Activated T-cell treated with anti-CD3 and anti-CD28 coated beads, Interleukin-2, amount 50 U/mL, for 72 hours (primary cell): ENCODE measurements at places on chromosomes 5 and 9. TPM values are rescaled to one million over a fixed set of nuclear protein-coding genes. Genes with fewer than 3 reads are reported as not detected.

PANK3 gene
- 48.6 TPM for total RNA-seq

PAIP2 gene
- total RNA-seq = 144 TPM

CATSPER3 gene
- total RNA-seq = 1.1 TPM

DNA sequence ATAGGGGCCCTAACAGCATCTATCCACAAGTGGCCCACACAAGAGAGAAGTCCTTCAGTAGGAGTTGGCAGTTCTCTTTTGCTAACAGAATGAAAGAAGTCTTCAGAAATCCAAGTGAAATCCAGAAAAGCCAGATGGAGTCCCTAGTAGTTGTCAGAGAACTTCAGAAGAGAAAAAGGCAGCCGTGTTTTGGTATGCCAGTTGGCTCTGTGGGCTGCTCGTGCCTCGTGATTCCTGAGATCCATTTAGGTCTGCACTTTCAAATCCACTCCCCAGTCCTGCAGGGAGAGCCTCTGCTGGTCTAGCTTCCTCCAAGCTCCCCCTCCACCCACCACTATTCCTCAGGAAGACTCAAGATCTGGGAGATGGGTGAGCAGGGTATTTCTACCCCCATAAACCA, 69.0 kb downstream of the CFAP90 start:
- no peak for DNase-seq
- H3K27me3 ChIP-seq = peaks cover 68% of the 10 kb centered on the region
- no peak overlapping the region for H3K4me3 ChIP-seq
- no peaks in the 10 kb centered on the region for H3K36me3 ChIP-seq
- no peak overlapping the region for H3K27ac ChIP-seq
- peaks cover 11% of the 10 kb centered on the region for H3K4me1 ChIP-seq

GRCh38 chr5:402615-403359, 40.2 kb upstream of the EXOC3 start:
- H3K27ac ChIP-seq = no peak overlapping the region
- peaks cover 60% of the 10 kb centered on the region for H3K4me1 ChIP-seq
- H3K36me3 ChIP-seq = peaks cover 40% of the 10 kb centered on the region
- peak; percentile 54 for DNase-seq
- H3K4me3 ChIP-seq = peak overlapping the region; percentile 70
- H3K27me3 ChIP-seq = peaks cover 24% of the 10 kb centered on the region

GRCh38 chr5:155954701-155955445, 372.1 kb upstream of the SGCD start:
- DNase-seq = no peak
- H3K27ac ChIP-seq = no peak overlapping the region
- H3K4me3 ChIP-seq = no peak overlapping the region
- peaks cover 4% of the 10 kb centered on the region for H3K4me1 ChIP-seq
- H3K36me3 ChIP-seq = no peaks in the 10 kb centered on the region

- H3K4me1 ChIP-seq = no peaks in the 10 kb centered on the region
- no peak for DNase-seq
- no peak overlapping the region for H3K27ac ChIP-seq
- peaks cover 4% of the 10 kb centered on the region for H3K36me3 ChIP-seq
These were observed 140.5 kb downstream of the IRX2 start for GRCh38 chr5:2610986-2611385.

DNA sequence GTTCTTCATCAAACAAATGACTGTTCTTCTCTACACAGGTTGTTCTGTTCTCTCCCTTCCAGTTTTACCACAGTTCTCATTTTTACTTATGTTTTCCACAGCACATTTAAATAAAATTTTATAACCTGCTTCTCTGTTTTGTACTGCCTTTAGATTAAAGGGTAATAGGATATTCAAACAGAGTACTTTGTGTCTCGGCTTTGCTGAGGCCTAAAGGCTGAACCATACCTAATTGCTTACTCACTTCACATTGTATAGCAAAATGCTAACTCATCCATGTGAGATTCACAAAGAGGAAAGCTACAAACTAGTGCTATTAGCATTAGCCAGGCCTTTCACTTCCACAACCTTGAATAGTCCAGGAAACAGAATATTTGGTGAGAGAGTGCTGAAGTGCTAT, 200.3 kb downstream of the TRPM3 start:
- H3K4me1 ChIP-seq = no peaks in the 10 kb centered on the region
- no peak for DNase-seq
- no peak overlapping the region for H3K4me3 ChIP-seq
- no peak overlapping the region for H3K27ac ChIP-seq
- no peaks in the 10 kb centered on the region for H3K36me3 ChIP-seq

DNA sequence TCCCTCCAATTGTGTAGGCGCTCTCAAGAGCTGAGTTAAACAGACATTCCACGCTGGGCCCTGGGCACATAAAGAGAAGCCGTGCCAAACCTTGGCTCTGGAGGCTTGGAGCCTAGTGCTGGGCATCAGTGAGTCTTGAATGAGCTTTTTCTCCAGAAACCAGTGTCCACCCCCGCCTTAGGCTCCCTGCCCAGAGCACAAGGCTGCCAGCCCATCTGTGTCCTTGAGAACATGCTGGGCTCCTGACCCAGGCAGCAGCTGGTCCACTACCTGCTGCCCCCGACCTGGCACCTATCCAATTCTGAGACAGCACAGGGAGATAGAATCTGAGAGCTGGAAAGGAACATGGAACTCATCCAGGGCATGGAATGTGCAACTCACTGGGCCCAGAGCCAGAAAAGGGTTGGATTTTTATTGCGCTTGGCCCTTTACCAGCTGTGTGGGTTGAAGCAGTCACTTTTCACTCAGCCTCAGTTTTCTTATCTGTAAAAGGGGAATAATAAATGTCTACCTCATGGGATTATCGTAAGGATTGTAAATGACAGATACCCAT, 92.4 kb upstream of the CPLX2 start:
- H3K27me3 ChIP-seq = peaks cover 43% of the 10 kb centered on the region
- H3K36me3 ChIP-seq = no peaks in the 10 kb centered on the region
- DNase-seq = no peak
